ENCODE measurements at places on chromosomes 7 and 10.

DNA sequence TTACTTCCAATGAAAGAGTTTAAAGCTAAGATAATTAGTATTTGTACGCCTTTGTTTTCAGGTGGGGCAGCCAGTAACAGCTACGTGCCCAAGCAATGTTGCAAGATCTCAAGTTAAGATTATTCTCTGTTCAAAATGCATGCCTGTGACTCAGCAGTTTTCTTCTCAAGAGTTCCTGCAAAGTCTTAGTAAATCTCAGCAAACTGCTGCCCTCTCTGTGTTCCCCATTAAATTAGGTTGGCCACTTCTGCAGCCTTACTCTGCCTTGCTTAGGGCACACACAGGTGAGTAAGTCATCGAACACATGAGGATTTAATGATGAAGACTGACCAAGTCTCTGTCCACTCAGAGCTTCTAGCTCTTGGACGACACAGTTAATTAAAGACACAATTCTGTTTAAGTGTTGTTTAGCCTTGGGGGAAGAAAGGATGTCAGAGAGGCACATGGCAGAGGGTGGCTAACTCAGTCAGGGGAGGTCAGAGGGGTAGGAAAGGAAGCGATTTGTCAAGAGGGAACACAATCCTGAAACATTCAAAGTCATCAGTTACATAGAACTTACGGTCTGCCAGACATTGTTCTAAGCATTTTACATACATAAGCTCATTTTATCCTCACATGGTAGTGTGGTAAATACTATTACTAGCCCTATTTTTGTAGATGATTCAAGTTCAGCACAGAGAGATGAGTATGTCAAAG, 20.2 kb upstream of the SLC35G1 start:
- DNase-seq: no peak

- DNase-seq: no peak
Measured at GRCh38 chr7:150946421-150947240, 31.5 kb downstream of the KCNH2 start.

GRCh38 chr7:96238976-96239766, 82.7 kb downstream of the SLC25A13 start:
- DNase-seq: no peak

GRCh38 chr7:34747867-34748727, 90.1 kb downstream of the NPSR1 start:
- no peak for DNase-seq

- DNase-seq: no peak
Measured at GRCh38 chr10:104300002-104300735, 31.2 kb downstream of the GSTO2 start.

DNA sequence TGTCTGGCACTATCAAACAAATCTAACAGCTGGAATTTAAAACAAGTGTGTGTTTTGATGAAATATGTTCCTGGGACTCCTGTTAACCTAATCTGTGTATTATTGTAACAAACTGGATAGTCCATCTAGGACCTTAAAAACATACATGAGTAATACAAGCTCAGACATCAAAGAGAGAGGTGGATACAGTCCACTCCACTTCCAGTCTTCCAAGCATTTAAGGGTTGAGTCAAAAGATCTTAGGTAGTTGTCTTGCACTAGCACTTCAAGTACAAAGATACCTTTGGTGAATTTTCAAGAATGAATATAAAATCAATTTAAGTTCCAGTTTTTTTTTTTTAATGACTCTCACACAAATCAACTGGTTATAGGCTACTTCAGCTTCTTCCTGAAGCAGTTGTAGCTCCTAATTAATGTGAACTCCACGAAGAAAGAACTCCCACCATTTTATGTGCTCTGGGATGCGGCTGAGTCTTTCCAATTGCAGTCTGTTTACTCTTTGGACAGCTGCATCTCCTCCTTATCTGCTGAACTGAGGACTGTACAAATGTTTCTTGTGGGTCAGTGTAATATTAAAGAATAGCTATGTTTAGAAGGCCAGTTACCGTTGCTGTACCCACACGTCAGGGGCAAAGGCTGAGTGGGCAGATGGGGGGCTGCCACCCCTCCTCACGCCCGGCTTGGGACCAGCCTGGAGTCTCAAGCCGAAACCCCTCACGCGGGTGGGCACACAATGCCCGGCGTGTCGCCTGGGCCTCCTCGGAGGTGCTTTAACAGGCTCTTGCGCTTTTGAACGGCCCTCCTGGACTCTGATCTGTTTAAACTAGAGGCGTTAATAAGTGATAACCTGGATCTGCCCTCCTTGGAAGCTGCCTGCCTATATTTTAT, 2.9 kb upstream of the IGF2BP3 start:
- no peak for DNase-seq

GRCh38 chr10:97018251-97019212, 167.2 kb downstream of the SLIT1 start:
- DNase-seq: no peak

Measured in stimulated activated CD8-positive, alpha-beta memory T cell treated with anti-CD3 and anti-CD28 coated beads, Interleukin-15, amount 100 ng/mL, for 4 hours (primary cell).